ENCODE measurements at places on chromosomes 3 and 15.

GRCh38 chr15:70357453-70357852 is 259.7 kb upstream of the TLE3 start:
- DNase-seq = no peak

GRCh38 chr3:45599424-45599886 is 4.9 kb downstream of the LIMD1 start:
- DNase-seq = no peak

DNA sequence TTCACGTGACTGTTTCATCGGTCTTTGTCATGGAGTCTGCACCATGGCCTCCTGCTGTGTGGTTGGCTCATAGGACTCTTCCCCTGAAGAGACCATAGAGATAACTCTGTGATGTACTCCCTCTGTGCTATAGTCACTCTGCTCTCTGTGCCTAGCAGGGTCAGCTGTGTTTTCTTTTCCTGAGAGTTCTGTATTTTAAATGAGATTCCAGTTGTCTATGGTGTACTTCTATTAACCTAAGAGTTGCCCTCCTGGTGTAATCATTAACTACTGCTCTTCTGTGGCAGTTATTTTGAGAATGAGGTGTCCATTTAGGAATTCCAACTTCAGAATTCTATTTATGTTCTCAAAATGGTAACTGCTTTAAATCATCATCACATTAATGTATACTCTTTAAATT is 114.5 kb upstream of the ARPP21 start:
- no peak for DNase-seq

GRCh38 chr3:177488740-177489139 is 291.5 kb upstream of the TBL1XR1 start:
- DNase-seq = no peak

GRCh38 chr3:193782747-193783146 is 189.7 kb downstream of the OPA1 start:
- DNase-seq = no peak

DNA sequence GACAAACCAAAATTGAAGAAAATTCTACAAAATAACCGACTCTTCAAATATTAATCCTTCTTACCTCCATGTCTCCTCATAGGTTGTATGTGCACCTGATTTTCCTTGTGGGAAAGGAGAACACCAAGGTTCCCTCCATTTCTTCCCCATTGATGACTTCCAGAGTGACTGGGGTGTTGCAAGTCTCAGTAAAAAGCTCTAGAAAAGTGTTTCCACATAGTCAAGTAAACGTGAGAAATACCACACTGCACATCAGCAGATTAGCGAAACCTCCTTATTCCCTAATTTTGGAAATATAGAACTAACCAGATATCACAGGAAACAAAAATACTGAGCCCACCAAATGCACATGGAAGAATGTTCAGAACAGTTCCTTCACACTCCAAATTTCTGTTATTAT is 4.9 kb upstream of the RPN1 start:
- DNase-seq = peak; percentile 43

DNA sequence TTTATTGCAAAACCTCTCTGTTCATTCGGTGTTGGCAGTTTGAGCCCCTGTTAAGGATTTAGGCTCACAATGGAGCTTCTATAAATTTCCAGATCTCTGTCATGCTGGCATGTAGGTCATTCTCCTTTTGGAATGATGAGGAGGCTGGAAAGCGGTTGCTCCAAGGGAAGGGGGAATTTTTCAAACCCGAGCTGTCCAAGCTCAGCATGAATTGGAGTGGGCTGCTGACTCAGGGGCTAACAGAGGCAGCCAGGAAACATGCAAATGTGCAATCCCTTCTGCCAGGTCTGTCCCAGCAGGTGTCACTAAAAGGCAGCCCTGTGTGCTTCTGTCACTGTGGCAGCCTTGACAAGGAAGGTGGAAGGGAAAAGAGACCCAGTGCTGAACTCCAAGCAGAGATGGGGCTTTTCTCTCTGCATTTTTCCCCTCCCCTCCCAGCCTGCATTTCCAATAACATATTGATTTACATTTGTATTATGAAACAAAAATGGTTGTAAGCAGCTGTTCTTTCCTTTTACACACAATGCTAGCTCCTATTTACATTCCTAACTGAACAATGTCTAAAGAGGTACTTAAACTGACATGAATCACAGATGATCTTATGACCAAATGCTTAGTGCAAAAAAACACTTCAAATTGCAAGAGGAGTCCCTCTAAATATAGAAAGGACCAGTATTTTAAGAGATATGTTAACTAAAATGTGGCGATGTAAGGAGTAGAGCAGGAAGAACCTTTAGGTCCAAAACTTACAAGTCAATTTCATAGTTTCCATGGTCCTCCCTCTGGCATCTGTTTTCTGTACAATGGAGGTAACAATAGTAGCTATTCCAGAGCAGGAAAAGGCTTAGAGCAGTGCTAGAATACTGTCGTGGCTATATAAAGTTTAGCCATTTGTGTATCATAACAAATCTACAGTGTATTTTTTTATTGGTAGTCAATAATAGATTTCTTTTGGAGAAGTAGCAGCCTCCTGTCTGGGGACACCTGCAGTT is 84.5 kb upstream of the ATP10A start:
- no peak for DNase-seq

- no peak for DNase-seq
Observed at GRCh38 chr3:122843604-122844003, 48.7 kb downstream of the SLC49A4 start.

DNA sequence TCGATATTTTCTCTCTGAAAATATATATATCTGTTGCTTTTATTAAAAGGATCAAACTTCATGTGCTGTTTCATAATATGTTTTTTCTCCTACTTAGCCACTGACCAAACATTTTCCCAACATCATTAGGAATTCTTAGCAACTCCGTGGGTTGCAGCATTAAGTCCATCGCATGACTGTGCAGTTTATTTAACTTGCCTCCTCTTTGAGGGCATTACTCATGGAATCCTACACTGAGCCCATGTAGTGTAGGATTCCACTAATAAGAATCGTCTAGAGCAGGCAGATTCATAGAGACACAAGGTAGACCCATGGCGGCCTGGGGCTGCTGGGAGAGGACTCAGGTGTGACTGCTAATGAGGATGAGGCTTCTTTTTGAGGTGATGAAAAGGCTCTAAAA is 49.3 kb downstream of the CMTM6 start:
- DNase-seq = no peak

DNA sequence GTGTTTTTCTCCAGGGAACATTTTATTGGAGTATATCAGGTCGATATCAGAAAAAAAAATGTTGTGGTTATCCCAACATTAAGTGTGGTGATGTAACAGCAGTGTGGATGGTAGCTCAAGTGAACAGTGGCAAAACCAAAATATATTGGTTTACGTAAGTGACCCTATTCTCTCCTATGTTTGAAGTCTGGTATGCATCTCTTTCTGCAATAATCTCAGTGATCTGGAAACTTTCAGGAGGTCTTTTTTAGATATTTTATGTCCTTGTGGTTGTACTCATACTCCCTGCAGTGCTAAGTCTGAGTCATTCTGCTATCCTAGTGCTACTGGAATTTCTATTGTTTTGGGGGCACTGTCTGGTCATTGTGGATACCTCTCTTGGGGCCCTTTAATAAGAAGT is 137.9 kb downstream of the SNRPN start:
- DNase-seq = no peak

DNA sequence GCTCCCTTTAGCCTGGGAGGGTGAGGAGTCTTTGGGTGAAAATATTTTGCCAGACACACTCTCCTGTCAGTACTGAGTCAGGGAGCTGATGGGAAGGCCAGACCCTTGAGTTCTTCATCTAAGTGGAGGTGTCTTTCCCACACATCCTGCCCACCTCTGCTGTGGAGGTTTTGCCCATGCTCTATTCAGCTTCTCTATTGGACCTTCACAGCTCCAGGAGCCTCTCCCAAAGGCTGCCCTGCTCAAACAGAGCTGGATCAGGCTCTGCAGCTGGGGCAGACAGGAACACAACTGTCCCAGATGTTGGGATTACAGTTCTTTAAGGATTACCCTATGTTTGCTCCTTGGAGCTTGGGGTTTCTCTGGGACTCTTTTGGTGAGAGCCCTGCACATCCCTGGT is 77.9 kb downstream of the SPSB4 start:
- DNase-seq = no peak

GRCh38 chr3:50187750-50188149 is 3.7 kb upstream of the GNAT1 start:
- no peak for DNase-seq

DNA sequence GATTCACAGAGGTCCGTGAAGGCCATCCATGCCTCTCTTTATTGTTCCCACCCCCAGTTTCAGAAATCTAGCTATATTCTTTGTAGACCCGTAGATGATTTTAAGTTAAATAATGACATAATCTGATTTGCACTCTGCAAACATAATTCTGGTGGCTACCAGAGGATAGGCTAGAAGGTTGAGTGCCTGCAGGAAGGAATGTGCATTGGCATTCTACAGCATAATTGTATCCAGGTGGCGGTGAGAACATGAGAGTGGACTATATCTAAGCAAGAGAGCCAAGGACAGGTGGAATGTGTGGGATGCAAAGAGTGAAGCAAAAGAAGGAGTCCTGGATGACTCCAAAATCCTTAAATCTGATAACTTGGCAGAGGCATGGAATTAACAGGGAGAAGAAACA is 298.5 kb upstream of the MME start:
- DNase-seq = no peak

DNA sequence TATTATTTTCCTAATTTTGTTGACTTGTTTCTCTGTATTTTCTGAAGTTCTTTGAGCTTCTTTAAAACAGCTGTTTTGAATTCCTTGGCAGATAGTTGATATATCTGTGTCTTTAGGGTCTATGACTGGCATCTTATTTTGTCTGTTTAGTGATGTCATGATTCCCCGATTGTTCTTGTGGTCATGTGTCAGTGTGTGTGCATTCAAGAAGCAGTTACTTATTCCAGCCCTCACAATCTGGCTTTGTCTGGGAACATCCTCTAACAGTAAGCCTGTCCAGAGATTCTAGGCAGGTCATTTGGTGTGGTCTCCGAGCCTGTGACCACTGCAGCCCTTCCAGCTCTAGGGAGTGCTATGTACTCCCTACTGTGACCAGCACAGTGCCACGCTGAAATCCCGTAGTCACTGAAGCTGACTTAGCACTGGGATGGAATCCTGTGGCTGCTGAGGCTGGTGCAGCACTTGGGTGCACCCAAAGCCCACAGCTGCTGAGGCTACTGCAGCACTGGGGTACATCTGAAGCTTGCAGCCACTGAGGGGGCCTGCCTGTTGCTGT is 6.7 kb downstream of the LNP1 start:
- DNase-seq = no peak

DNA sequence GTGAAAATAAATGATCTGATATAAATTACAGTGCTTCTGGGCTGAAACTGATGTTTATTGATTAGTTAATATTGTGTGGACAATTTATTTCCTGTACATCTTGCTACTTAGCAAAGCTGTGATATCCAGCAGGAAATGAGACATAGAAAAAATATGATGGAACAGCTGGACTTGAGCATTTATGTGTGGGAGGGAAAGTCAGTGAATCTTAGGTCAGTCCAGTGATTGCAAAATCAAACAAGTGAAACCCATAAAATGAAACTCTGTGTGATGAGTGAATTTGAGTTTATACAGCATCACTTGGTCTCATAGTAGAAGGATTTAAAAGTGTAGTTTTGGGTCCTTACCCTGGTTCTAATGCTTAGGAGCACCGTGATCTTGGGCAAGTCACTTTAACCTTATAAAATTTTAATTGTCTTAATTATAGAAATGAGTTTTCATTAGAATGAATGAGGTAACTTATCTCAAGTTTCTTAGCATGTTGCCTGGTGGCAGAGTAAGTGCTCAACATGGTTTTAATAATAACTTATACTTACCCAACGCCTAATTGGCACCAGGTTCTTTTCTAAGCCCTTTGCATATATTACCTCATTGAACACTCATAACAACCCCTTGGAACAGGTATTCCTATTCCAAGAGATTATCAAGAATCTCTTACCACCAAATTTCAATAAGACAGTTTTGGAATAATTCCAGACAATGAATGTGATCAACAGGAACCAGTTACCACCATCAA is 194.6 kb downstream of the ADAMTSL3 start:
- DNase-seq = no peak

DNA sequence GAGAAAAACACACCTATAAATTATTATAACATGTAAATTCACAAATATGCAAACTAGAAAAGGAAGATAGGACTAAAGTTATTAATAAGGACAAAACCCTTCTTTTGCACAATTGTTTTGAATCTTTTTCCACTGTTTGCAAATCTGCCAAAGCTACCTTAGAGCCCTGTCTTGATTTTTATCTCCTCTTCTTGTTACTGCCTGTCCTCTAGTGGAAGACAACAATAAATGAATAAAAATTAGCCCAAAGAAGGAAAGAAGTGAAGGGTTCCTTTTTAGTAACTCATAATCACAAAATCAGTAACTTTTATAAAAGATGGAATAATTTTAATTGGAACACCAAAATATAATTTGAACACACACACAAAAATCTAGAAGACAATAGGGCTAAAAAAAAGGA is 2.7 kb downstream of the CD200R1 start:
- DNase-seq = no peak

- DNase-seq = no peak
Observed at GRCh38 chr15:51677021-51677420, 4.3 kb upstream of the SCG3 start.

DNA sequence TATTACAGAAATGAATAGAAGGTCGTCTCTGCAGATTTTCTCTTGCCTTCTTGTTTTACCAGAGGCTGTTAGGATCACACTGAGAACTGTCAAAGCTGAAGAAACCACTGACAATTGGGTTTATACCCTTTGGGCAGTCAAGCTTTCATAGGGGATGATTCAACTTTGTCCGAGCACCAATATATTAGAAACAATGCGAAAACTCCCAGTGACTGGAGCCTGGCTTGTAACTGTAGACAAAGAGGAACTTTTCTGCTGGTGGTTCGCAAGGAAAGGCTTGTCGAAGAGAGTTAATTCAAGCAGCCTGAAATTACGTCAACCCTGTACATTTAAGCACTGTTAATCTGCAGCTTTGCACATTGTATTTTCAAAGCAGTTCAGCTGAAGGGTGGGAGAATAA is 193.2 kb upstream of the ZNF385D start:
- DNase-seq = no peak

DNA sequence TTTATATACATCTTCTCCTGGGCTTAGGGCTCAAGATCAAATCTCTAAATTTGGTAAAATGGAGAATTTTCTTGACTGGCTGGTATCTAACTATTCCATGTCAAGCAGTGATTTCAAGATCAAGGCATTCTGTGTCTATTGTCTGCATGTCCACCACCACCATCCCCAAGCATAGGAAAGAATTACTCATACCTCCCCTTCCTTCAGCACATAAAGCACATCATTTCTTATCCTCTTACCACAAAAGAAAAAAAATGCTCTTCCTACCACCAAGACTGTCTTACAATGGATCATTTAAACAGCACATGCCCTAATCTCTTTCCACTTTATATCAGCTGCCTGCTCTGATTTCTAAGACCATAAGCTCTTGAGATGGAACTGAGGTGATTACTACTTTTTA is 470.5 kb upstream of the THBS1 start:
- no peak for DNase-seq

DNA sequence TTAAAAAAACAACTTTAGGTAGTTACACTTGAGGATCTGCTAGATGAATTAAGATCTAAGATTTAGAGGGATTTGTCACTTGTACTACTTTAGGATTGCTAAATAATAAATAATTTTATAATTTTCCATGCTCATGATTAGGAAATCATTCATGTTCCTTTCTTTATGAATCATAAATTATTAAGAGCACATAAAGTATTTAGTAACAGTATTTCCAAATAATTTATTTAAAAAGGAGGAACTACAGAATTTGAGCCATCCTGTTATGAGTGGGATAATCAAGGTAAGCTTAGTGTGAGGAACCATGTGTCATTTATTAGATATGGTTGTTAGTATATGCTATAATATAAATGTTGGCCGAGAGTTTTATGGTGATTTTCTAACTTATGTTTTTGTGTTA is 37.5 kb upstream of the C3orf38 start:
- DNase-seq = peak; percentile 6

GRCh38 chr3:13696699-13697098 is 147.8 kb downstream of the FBLN2 start:
- DNase-seq = no peak

Data from CD14-positive monocyte (primary cell).